ENCODE measurements at places on chromosomes 4 and X.

GRCh38 chr4:35087218-35087617, 1157.1 kb downstream of the ARAP2 start:
- DNase-seq = no peak

GRCh38 chr4:183445097-183445428, 627 bp downstream of the CDKN2AIP start:
- DNase-seq = no peak

- no peak for DNase-seq
Measured at GRCh38 chrX:24479924-24480323, 14.8 kb downstream of the PDK3 start.

DNA sequence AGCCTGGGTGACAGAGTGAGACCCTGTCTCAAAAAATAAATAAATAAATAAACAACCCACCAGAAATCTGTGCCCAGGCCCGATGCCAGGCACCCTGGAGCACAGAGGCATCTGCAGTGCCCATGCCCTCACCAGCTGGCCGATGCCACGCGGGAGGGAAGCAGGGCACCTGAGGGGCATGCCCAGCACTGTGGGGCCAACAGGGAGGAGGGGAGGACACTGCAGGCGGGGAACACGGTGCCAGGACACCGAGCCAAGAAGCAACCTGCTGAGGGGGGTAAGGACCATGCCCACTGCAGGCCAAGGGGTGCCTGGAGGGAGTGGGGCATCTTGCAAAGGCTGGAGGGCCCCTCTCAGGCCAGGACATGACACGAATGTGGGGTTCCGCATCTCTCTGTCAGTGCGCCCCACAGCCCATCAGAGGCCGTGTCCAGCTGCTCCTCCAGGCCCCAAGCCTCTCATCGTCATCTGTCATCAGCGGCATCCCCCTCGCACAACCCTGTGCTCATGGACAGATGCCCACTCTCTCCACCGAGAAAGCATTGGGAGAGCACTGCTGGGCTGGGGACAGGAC, 13.3 kb upstream of the DUSP9 start:
- DNase-seq = no peak

DNA sequence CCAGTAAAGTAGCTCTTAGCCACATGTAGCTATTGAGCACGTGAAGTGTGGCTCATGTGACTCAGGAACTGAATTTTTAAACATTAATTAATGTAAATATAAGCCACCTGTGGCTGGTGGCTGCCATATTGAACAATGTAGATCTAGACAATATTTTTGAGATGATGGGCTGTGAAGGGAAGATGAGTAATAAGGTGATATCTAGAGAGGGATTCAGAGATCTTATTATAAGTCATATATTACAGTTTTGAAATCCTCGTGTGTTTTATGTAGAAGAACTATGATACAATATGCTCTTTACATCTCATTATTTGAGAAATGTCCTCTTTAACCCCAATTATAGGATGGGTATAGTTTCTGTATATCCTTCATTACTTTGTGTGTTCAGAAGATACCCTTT, 5.6 kb downstream of the GAR1 start:
- no peak for DNase-seq

GRCh38 chrX:114582698-114583395, 1.0 kb upstream of the HTR2C start:
- no peak for DNase-seq

DNA sequence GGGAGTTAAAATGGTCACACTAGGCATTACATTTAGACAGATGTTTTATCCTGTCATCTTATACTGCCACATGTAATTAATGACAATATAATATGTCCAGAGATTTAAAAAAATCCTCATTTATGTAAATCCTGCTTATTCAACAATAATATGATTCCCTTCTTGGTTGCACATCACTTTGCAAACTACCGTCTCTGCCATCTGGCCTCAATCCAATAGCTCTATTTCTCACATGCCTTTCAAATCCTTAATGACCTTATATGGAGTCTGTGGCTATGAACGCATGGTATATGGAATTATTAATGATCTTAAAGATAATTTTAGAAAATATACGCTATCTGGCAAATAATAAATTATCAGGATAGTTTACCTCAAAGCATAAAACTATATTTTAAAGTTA, 144.5 kb downstream of the NPNT start:
- no peak for DNase-seq

- DNase-seq = no peak
Measured at GRCh38 chrX:78747971-78748370, 451 bp downstream of the LPAR4 start.

DNA sequence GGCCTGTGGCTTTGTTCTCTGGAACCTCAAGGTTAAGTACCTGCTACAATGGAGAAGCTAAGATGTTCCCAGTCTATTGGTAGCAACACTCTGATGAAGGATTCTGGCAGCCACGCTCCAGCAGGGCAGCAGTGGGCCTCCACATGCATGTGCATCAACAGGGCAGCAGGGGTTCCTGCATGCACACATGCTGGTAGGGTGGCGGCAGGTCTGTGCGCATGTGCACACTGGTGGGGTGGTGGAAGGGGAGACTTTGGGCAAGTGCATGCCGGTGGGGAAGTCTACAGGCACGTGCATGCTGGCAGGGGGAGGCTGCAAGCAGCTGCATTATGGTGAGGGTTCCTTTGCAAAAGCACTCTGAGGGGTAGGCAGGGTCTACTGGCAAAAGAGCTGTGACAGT, 160.7 kb downstream of the NKX6-1 start:
- no peak for DNase-seq

GRCh38 chr4:31539284-31540069, 819.3 kb downstream of the PCDH7 start:
- DNase-seq = no peak

DNA sequence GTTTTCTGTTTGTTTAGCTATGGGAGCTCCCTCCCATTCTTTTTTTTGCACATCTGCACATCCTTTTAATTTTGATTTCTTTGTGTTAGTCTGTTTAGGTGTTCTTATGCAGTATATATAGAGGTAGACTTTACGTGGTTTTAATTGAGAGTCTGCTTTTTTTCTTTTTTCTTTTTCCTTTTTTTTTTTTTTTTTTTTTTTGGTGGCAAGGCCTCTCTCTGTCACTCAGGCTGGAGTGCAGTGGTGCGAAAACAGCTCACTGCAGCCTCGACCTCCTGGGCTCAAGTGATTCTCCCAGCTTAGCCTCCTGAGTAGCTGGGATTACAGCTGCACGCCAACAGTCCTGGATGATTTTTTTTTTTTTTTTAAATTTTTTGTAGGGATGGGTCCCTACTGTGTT, 68.2 kb downstream of the FAM193A start:
- no peak for DNase-seq

- no peak for DNase-seq
Measured at GRCh38 chr4:106707776-106708463, 328.2 kb downstream of the DKK2 start.

- no peak for DNase-seq
Measured at GRCh38 chr4:25313201-25313895, 774 bp downstream of the ZCCHC4 start.

- no peak for DNase-seq
Measured at GRCh38 chrX:78506248-78506647, 152.9 kb downstream of the RTL3 start.

DNA sequence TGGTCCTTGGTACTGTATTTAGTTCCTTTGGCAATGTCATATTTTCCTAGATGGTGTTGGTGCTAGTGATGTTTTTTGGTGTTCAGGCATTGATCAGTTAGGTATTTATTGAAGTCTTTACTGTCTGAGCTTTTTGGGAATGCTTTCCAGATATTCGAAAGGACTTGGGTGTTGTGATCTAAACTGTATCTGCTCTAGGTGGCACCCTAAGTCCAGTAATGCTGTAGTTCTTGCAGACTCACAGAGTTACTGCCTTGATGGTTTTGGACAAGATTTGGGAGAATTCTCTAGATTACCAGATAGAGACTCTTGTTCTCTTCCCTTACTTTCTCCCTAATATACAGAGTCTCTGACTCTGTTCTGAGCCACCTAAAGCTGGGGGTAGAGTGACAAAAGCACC, 513.6 kb upstream of the PITX2 start:
- DNase-seq = no peak

DNA sequence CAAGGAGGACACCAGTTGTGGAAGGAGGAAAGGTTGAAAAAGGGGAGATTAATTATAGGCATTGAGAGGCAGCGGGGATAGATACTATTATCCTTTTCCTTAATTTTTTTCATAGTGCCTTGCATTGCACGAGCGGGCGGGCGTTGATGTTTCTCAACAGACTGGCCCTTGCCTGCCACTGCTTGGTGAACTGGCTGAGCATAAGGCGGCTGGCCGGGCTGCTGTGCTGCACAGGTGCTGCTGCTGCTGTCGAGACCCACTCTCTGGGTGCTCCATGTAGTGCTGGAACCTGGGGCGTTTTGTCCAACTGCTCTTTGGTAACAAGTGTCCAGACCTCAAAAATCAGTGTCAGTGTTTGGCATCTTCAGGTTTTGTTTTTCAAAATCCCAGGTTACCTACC, 83.3 kb upstream of the PAQR3 start:
- DNase-seq = no peak

DNA sequence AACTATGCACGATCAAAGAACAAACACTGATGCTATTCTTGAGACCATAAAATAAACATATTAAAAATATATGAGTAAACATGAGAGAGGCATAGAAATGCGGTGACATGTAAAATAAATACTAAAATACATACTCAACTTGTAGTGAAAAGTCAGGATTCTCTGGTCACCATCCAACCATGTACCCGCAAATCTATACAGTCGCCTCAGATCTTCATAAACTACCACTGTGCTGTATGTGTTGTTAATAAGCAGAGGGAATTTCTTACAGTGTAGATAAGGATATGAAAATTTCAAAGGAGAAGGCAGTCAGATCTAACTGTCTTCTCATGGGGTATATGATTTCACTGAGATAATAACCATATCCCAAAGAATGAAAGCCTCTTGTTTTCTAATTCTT, 67.8 kb upstream of the FAM47B start:
- DNase-seq = no peak

DNA sequence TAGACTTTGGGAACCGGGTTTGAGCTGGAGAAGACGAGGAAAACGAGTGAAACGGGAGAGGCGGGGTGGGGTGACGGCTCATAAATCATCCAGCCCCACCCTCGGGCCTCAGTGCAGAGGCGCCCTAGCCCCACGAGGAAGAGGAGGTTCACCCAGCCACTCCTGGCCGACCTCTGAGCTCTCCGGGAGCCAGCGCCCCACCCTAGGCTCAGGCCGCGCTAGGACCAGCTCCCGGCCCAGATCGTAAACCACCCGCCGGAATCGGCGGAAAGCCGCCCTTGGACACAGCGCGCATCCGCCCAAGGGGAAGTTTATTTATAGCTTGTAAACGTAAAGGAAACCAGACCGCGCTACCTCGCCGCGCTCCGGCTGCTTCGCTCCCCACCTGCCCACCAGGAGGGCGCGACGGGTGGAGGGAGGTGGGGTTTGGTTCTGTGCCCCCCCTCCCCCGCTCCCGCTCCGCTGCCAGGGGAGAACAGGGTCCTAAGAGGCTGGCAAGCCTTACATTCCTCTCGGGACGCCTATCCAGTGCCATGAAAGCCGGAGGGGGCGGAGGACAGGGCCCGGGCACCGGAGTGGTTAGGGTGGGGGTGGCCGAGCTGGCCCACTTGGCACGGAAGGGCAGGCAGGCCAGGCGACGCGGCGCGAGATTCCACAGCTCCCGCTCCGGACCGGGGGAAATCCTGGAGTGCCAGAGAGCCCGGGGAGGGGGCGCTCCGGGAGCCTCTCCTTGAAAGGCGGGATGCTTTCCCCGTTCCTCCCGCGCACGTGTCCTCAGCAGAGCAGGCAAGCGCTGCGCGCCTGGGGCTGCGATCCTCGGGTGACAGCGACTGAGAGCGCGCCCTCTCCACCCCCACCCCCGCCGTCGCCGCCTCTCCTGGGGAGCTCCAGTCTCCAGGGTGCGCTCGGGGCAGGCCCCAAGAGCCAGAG, 84.2 kb downstream of the BCOR start:
- peak; percentile 31 for DNase-seq

DNA sequence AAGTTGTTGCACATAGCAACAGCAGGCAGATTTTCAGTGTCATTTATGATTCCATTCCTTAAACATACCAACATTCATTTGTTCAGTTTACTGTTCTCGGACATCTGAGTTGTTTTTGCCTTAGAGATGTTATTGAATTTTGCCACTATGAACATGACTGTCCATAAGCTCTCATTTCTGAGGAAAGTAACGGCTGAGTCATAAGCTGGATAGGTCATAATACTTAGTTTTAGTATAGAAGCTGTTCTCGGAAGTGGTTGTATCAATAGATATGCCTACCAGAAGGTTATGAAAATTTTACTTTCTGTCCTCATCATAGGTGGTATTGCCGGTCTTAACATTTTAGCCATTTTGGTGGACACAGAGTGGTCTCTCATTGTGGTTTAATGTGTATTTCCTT, 157.1 kb upstream of the CLNK start:
- no peak for DNase-seq

DNA sequence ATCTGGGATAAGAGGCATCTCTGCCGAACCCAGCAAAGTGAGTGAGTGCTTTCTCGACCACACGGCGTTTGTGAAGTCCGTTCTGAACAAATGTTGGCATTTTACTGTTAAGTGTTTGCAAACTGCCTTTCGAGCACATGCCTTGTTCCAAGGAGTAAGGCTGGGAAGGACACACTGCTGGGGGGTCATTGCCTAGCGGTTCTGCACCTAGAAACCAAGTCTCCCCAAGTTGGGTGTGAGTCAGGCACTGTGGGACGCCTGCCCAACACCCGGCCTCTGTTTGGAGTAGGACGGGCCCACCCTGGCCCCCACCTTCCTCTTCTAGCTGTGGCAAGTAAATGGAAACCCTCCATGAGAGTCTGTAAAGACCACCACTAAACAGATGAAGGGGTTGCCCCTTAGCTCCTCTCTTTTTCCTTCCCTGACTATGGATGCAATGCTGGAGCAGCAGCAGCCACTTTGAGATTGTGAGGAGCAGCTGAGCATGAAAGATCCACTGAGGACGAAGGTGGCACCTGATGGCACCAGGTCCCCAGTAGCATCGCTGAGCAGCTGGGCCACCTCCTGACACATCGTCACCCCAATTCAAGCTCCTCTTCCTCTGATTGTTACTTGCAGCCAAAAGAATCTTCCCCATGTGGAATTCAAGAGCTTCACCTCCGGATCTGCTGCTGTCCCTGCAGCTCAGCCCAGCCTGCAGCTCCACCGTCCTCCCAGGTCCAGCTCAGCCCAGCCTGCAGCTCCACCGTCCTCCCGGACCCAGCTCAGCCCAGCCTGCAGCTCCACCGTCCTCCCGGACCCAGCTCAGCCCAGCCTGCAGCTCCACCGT, 6.3 kb downstream of the CPLX1 start:
- no peak for DNase-seq

DNA sequence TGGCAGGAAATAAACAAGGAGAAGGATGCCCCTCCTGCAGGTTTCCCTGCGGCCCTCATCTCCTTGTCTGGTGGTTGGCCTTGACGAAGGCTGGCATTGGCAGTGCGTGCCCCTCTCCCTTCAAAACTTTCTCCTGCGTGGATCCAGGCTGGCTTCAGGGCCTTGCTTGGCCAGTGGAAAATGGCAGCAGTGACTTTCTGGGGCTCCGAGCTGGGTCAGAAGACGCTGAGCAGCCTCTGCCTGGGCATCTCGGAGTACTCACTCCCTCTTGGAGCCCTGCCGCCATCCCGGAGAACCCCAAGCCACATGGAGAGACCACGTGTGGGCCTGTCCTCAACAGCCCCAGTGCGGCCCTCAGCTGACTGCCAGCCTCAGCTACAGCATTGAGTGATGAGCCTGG, 39.5 kb downstream of the ADRA2C start:
- DNase-seq = no peak

GRCh38 chrX:67619253-67619652, 75.4 kb downstream of the AR start:
- DNase-seq = no peak

- no peak for DNase-seq
Measured at GRCh38 chr4:121122661-121123060, 41.5 kb downstream of the TNIP3 start.
